ENCODE measurements at places on chromosomes 11 and 22.
A peak's percentile ranks its signal among the peaks of the same experiment; 100 is the strongest.

GRCh38 chr22:27100789-27101188 lies 443.4 kb downstream of the MIAT start:
- no peak for DNase-seq

DNA sequence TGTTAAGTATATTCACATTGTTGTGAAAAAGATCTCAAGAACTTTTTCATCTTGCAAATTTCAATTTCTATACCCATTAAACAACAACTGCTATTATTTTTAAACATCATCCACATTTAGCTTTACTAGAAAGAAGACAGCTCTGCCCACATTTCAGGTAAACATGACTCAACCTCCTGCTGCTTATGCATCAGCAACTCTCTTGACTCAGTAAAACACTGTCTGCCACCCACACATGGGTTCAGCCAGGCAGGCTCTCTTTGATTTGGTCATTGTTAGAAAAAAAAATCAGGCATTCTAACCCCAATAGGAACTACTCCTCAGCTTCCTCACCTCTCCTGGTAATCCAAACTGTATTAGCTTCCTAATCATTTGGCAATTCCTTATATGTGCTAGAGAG lies 5.1 kb upstream of the ENDOD1 start:
- no peak for DNase-seq

- no peak for DNase-seq
Measured at GRCh38 chr11:29255401-29255800, 761.4 kb downstream of the KCNA4 start.

- no peak for DNase-seq
Measured at GRCh38 chr11:87036756-87037449, 831 bp upstream of the TMEM135 start.

- no peak for DNase-seq
Measured at GRCh38 chr11:65141896-65142494, 7.7 kb upstream of the SYVN1 start.

DNA sequence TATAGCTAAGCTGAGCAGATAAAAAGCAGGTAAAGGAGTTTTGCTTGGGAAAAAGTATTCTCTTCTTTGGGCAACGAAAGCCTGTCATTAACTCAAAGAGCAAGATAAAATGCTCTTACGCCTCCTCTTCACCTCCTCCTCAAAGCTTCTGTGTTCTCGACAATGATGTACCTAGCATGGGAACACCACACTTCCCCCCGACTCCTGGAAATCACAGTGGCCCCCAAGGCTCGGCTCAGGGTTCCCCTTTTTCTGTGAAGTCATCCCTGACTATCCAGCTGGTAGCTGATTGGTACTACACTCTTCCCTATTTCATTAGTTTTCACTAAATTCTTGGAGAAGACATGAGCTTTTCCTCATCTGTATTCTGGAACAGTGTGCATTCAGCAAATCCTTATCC lies 336.1 kb downstream of the LARGE1 start:
- DNase-seq: no peak

- DNase-seq: no peak
Measured at GRCh38 chr11:97815667-97816066, 1205.1 kb upstream of the CNTN5 start.

DNA sequence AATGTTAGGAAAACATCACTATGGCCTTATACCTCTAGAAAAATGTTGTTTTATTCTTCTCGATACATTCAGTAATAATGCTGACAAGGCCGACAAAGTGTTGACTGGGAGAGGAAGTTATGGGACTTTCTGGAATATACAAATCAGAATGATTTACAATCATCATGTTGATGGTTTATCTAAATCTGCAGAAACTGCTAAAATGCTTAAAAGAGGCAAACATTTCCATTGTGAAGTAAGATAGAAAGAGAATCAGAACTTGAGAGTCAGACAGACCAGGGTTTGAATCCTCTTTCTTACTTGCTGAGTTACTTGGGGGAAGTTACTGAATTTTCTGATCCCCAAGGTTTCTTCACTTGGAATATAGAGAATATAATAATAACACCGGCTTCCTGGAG lies 89.4 kb downstream of the CD44 start:
- DNase-seq: no peak

DNA sequence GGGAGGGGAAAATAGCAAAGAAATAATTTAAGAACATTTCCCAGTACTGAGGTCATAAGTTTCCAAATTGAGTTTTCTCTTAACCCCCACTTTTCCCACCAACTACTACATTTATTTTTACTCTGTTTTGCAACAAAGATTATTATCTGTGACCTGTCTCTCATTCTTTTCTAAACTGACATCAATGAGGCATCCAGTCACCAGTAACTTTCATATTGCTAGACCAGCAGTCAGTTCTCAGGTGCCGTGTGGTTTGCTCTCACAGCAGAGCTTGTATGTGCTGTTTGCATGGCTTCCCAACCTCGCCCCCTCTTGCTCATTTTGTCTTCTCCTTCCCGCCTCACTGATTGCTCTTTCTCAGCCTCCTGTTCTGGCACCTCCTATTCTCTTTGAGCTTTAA lies 1091.3 kb downstream of the TBC1D22A start:
- no peak for DNase-seq

DNA sequence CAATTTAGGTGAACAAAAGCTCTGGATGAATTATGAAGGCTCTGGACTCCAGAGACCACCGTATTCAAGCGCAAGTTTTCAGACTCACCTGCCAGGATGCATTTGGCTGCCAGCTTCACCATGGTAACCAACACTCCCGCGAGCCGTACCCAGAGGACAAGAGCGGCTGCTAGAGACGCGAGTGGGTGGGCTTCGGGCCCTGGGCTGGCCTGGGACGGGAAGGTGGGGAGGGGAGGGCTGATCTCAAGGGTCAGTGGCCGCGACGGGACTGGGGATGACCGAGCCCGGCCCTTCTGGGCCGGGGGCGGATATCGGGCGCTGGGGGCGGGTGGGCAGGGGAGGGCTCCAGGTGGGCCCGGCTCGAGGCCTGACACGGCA lies 344 bp downstream of the IFT27 start:
- DNase-seq: peak; percentile 16

GRCh38 chr11:102831489-102832440 lies 11.6 kb downstream of the MMP3 start:
- DNase-seq: no peak

DNA sequence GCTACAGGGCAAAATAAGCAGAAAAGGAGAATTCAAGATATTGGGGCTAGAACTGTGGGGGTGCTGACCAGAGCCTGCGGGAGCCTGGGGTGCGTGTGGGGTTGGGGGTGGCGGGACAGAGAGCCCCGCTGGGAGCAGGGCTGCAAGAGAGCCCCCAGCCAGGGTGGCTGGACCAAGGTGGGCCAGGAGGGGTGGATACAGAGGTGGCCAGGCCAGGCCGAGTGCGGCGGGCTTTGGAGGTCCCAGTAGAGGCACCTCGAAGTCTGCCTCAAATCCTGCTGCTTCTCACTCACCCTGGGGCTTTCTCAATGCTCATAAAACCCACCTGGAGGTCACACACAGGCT lies 16.9 kb upstream of the MUC5B start:
- no peak for DNase-seq

DNA sequence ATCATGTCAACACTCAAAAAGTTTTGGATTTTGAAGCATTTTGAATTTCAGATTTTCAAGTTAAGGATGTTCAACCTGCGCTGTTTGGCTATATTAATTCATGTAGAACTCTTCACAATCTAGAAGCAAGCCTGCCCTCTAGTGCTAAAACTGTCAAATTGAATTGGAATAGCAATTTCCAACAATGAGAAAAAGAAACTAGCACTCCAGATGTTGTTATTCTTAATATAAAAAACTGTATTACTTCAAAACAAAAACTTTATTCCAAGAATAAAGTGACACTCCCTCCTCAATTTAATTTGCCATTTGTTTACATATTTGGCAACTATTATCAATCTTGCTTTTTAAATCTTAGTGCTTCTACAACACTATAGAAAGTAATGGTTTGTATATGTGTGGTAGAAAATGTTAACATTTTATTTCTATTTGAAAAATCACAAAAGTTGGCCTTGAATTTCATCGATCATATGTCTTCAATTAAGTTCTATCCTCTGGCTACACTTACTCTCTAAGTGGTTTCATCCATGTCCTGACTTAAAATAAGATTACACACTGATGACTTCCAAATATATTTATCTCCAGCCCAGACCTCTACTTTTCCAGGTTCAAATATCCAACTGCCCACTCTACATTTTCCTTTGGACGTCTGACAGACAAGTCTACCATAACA lies 36.6 kb downstream of the DCUN1D5 start:
- DNase-seq: no peak

DNA sequence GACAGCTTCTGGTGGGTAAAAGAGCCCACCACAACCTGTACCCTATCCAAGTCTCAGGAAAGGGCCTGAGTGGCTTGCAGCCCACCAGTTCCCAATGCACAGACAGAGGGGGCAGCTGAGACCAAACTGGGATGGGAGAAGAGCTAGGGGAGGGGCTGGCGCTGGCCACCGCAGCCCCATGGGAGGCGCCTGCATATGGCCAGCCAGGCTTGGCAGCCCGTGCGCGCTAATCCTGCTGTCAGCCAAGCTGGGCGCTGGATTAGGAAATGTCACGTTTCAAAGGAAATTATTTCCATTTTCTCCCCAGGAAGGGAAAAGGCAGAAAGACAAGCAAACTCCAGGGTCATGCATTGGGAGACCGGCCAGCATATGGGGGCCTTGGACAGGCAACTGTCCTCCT lies 236.8 kb downstream of the BUD13 start:
- DNase-seq: no peak

- no peak for DNase-seq
Measured at GRCh38 chr22:19197997-19198865, 19.7 kb upstream of the SLC25A1 start.

- DNase-seq: no peak
Measured at GRCh38 chr22:22616636-22617035, 27.8 kb upstream of the GGTLC2 start.

- no peak for DNase-seq
Measured at GRCh38 chr11:17294033-17294432, 17.5 kb downstream of the NUCB2 start.

GRCh38 chr11:61911701-61912529 lies 5.5 kb downstream of the RAB3IL1 start:
- no peak for DNase-seq

GRCh38 chr11:6889835-6890234 lies 2.5 kb downstream of the OR2D2 start:
- no peak for DNase-seq

- no peak for DNase-seq
Measured at GRCh38 chr11:57885298-57886050, 123.9 kb downstream of the CTNND1 start.

- DNase-seq: peak; percentile 42
Measured at GRCh38 chr11:2194877-2195755, 23.5 kb upstream of the TH start.

- DNase-seq: no peak
Measured at GRCh38 chr11:12150831-12151382, 40.5 kb downstream of the MICAL2 start.

DNA sequence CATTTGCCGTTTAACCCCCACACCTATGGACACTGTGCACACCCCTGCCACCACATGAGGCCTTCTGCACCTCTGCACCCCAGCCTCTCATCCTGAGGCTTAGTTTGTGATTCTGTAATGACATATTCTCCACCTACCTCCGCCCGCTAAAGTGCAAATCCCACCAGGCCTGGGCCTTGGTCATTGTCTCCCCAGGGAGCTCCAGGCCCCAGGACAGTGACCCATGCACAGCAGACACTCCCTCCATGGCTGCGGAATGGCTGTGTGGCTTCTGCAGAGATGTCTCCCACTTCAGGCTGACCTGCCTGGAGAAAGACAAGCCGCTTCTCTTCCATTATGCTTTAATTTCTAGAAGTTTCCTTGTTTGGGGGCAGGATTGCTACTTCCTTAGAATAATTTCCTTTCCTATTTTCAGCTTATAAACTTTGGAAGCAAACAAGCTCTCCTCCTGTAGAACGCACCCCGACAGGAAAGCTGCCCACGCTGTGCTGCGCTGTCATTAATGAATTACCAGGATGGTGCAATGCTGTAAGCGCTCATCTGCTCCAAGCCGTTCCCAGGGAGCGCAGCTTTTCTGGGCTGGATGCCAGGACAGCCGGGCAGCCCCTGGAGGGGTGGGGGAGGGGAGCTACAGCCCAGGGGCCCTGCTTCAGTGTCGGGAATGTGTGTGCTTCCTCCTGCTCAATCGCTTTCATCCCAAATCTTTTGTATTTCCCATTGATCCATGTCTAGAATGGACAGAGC lies 618.0 kb downstream of the BRD1 start:
- DNase-seq: no peak

DNA sequence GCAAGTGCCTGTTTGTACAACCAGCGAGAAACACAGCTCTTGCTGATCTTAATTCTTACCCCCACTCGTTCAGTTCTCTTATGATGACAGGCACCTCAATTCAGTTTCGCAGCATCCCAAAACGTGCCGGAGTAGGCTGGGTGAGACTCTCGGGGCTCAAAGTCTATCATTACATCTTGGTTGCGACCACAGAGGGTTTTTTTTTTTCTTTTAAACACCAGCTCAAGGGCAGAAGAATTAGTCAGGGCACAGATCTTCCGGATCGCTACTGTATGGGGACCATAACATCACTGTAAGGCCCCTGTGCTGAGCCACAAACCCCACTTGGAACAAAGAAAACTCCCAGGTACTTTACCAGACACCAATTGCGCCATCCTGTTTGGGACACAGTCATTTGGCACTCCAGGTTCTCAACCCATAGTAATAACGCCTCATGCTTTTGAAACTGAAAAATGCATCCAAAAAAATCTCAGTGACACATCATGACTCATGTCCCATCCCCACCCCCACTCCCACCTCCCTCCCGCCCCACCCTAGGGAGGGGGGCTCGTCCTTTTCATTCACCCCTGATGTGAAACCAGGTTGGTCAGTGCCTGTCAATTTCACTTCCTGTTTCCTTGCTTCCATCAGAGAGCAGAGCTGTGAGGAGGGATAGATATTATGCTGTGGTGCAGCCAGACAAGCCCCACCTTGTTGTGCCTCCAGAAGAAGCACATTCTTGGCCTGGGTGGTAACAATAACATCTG lies 41.0 kb upstream of the CD5 start:
- DNase-seq: peak; percentile 51

DNA sequence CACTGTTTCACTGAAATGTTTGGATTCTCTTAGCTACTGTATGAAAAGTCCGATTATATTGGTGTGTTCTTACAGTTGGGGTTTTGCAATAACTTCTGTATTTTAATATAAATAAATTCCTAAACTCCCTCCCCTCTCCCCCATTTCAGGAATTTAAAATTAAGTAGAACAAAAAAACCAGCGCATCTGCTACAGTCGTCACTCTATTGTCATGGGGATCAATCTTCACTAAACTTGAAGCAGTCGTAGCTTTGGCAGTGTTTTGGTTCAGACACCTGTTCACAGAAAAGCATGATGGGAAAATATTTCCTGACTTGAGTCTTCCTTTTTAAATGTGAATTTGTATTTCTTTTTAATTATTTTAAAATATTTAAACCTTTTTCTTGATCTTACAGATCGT lies 9.4 kb downstream of the PIWIL3 start:
- no peak for DNase-seq
